AG09309 (cell line): ENCODE measurements at places on chromosomes 2 and 18.

- no peak for DNase-seq
These were observed 20.1 kb upstream of the COL6A3 start for GRCh38 chr2:237433920-237434676.

DNA sequence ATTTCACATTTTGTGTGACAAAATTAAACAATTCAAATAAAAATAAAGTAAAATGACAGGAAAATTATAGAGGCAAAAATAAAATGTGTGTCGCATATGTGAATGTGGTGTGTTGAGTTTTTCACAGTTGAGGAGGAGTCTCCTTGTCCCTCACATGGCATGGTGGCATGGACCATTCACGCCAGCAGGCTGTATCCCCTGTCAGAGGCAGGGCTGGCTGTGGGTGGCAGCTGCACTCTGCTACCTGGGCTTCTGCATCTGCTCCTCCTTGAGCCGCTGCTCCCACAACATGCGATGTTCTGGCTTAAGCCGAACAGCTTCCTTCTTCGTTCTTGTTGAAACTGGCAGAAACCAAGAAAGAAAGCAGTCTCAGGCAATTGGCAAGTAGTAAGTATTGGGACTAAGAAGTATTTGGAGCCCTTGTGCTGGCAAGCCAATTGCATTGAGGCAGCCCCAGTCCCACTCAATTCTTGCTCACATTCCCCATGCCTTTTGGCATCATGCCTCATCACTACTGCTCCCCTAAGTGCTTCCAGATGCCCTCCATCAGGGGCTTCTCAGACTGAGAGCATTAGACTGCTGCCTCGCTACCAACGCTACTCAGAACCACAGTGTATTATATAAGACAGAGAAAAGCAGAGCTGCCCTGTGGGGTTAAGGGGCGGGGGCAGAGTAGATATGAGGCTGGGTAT is 177.9 kb upstream of the NABP1 start:
- DNase-seq: peak; percentile 44

GRCh38 chr2:237475704-237476141 is 11.3 kb upstream of the MLPH start:
- DNase-seq: no peak

- no peak for DNase-seq
These were observed 810.1 kb upstream of the POU3F3 start for GRCh38 chr2:104043864-104044263.

DNA sequence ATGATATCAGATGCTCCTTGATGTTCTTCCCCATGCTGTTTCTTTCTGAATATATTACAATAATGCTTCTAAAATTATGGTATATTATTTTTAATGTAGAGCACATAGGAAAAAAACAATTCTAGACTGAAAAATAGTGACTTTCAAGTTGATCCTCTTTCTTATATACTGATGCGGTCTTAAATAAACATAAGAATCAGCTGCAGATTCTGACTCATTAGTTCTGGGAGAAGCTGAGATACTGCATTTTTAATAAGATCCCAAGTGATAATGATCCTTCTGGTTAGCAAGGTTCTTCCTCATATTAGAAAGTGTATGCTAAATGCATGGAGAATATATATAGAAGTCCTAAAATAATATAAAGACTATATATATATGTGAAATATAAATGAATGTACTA is 124.9 kb downstream of the XIRP2 start:
- no peak for DNase-seq

- DNase-seq: no peak
These were observed 499.7 kb downstream of the BCL11A start for GRCh38 chr2:60053791-60054190.

- DNase-seq: no peak
These were observed 1.7 kb downstream of the RMP24 start for GRCh38 chr18:35974181-35974580.

DNA sequence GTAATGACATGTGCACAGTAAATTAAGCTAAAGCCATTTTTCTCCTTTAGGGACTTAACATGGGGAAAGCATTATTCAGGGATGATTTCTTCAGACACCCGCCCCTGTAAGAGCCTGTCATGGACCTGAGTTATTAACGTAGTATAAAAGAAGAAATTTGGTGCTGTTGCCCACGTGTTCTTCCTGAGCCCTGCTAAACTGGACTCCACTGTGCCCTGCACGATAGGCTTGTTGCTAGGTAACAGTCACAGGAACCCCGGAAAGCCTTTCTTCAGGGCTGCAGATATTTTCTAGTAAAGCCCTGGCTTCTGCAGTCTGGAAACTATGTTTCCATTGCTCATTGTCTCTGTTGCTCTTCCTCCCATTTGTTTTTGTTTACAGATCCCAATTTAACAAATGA is 157.9 kb downstream of the LRRC30 start:
- DNase-seq: no peak

DNA sequence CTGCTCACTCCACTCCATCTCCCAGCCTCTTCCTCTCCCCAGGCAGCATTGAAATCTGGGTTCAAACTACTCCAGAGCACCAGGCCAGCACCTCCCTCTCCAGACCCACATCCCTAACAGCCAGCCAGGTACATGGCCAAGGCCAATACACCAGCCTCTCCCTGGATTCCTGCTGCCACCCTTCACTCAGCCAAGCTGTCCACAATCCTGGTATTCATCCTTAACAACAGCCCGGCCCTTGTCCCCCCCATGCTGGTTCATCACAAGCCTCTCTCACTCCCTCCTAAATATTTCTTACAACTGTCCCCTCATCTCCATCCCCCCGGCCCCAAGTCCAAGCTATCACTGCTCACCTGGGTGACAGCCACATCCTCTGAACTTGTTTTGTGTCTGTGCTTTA is 129.9 kb upstream of the HAAO start:
- no peak for DNase-seq

- no peak for DNase-seq
These were observed 46.0 kb upstream of the PAX8 start for GRCh38 chr2:113324684-113325160.

DNA sequence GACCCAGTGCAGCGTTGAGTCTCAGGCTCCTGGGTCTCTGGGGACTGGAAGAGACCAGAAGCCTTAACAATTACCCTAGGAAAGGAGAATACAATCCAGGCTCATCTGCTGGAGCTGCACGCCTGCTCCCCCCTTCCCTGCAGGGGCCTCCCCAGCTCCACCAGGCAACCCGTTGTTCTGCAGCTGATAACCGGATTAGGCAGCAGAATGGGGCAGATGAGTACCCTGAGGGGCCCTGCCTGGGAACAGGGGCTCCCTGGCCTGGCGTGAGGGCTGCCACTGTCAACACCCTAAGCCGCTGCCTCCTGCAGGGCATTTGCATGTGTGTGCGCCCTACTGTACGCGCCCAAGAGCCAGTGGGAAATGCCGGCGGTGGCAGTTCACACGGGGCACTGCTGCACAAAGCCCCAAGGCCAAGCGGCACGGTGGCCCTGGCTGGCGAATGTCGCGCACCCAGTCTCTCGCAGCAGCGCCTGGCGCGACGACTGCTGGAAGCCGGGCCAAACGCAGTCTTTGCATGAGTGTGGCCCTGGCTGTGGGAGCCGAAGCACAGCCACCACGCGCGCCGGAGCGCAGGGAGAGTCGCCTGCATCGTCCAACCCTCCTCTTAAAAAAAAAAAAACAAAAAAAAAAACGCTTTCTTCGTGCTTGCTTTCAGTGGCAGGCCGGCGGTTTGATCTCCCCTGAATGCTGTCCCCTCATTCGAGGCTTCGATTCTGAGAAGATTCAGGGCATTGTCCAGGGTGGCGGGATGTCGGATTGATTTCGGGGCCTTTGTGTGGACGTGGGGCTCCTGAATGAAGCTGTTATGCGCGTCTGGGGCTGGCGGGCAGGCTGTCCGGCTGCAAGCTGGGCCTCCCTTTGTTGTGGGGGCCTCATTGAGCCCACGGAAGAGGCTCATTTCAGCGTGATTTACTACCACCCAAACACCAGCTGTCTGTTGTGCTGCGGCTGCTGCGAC is 63.8 kb downstream of the SETBP1 start:
- DNase-seq: no peak

GRCh38 chr2:227033471-227034148 is 130.4 kb downstream of the COL4A4 start:
- peak; percentile 21 for DNase-seq

DNA sequence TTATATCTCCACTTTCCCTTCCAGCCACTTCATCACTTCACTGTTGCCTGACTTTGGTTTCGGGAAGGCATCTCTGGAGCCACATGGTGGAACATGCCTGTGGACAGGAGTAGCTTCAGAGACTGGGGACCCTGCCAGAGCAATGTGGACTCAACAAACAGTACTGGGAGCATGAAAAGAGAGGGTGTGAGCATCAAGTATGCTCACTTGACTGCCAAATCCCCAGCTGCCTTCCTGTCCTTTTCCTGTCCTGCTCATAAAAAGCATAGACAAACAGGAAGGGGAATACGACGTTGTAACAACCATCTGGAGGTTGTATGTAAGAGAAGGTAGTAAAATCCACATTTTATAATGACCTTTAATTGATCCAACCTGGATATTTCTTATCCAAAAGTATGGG is 61.3 kb upstream of the CSRNP3 start:
- DNase-seq: peak; percentile 37

GRCh38 chr2:152620208-152620607 is 97.1 kb downstream of the PRPF40A start:
- DNase-seq: no peak

DNA sequence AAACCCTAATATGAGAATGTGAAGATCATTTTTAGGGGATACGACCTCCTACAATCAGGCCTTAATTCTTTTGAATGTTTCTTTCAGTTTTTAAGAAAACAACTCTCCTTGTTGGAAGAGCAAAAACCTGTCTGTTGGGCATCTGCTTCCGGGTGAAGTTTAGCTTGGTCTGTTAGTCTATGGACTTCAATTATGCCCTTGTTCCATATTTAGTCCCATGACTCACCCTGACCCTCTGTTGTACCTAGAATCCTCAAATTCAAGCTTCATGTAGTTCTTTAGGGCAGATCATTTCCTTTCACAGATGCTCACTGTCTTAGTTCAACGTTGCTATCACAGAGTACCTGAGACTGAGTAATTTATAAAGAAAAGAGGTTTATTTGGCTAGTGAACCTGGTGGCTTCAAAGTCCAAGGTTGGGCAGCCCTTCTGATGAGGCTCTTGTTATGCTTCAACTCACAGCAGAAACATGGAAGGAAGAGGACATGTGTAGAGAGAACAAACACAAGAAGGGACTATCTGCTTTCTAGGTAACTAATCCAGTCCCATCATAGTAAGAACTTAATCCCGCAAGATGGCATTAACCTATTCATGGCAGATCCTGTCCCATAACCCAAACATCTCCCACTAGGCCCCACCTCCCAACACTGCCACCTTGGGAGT is 82.5 kb upstream of the SERPINE2 start:
- no peak for DNase-seq

- no peak for DNase-seq
These were observed 1.4 kb downstream of the RAB11FIP5 start for GRCh38 chr2:73111073-73112025.

DNA sequence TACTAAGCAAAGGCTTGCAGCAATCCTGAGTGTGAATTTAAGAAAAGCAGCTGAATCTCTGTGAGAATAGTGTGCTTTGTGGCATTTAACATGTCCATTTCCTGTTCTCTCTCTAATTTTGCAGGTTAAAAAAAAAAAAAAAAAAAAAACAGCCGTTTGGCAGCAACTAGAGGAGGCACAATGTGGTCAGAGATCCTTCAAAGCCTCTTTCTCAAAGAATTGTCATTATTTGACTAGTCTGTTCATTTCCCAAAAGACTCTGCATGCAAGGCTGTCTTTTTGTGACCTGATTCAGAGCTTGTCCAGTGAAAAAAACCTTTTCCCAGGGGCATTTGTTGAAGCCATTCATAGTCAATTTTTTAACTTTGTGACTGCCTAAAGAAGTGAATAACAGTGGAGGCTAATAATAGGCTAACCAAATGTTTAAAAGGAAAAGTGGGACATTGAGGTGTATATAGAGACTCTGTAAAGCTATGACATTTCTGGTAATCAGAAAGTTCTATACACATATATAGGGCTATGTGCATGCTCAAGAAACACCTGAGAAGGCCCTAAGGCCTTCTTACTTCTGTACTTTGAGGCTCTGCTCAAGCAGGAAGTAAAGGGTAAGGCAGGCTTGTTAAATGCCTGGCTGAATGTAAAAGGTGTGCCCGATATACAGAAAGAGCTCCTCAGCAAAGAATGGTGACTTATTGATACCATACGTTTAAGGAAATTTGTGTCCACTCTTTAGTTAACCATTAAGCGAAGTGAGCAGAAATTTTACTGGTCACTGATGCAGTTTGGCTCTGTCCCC is 289.6 kb upstream of the RAB6C start:
- DNase-seq: no peak
